ENCODE measurements at places on chromosomes 3 and 15.

- no peak for DNase-seq
These were observed 44.0 kb downstream of the CEMIP start for GRCh38 chr15:80823120-80823519.

DNA sequence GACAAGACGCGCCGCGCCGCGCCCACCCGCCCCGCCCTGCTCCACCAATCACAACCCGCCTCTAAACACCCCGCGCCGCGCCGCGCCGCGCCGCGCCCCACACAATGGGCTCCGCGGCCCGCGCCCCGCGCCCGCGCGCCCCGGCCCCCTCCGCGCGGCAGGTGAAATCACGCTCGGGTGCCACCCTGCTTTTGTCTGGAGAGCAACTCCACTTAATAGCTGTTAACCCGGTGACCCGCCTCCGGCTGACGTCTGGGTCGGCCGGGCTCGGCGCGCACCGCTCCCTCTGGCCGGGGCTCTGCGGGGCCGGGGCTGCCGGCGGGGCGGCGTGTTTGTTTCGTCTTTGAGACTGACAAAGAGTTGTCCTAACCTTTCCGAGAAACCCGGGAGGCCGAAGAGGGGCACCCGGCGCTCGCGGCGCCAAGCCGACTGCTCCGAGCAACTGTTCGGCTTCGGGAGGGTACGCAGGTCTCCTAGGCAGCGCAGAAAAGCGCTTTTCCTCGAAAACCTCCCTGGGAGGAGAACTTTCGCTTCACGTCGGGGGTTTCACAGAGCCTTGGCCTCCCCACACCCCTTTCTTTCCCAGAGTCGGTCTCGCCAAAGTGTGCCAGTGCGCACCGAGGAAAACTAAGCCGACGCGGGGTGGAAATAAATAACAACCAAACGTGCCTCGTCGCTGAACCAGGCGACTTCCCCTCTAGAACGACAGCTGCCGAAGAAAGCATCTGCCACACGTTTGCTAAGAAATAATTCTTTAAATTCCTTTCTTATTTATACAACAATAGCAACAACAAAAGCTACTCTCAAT is 518.4 kb downstream of the FOXP1 start:
- peak; percentile 76 for DNase-seq

- DNase-seq: peak; percentile 11
These were observed 389.0 kb upstream of the LMCD1 start for GRCh38 chr3:8112587-8112986.

DNA sequence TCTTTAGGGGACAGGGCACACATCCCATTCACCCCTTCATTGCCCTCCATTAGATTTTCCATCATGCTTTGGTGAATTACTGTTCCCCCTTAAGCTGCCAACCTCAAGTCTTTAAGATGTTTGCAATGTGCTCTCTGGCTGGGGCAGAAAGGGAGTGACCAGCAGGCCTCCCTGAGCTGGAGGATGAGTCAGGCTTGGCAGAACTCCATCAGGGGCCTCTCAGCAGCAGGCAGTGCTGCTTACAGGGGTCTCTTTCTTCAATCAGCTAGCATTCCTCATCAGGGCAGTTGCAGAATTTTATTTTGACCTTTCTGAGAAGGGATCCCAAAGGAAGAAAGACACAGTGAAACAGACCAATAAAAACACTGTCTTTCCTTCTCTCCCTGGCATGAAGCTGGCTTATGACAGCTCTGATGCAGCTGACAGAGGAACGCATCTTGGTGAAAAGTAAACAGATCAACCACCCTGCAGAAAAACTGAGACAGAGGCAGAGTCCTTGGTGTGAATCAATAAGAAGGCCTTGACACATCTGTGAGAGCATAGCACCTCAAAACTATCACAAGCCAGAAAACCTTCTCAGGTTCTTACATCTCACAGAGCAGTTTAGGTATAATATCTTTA is 88.7 kb upstream of the MRPL3 start:
- DNase-seq: no peak

DNA sequence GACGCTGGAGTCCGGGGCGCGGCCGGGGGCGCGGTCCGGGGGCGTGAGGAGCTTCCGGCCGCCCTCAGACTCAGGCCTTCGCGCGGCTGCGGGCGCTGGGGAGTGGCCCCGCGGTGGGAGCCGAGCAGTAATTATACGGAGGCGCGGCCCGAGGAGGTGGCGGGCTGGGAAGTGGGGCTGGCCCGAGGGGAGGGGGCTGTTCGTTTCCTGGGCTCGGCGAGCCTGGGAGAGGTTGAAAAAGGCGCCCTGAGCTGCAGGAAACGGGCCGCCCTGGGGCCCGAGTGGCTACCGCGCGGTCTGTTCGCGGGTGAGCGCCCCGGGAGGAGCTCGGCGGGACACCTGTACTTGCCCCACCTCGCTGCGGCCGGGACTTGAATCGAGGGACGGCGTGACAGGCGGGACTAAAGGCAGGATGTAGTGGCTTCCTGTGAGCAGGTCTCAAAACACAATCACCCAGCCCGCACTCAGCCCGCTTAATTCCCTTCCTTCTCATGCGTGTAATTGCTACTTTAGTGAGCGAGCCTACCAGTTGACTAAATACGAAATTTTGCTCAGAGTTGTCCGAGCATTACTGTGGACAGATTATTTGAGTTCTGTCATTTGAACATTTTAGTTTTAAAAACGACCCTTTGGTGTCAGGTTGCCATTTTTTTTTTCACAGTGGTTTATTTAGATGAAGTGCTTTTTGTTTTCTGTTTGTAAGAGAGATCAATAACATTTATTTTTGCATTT is 860 bp downstream of the RASA2 start:
- peak; percentile 86 for DNase-seq

DNA sequence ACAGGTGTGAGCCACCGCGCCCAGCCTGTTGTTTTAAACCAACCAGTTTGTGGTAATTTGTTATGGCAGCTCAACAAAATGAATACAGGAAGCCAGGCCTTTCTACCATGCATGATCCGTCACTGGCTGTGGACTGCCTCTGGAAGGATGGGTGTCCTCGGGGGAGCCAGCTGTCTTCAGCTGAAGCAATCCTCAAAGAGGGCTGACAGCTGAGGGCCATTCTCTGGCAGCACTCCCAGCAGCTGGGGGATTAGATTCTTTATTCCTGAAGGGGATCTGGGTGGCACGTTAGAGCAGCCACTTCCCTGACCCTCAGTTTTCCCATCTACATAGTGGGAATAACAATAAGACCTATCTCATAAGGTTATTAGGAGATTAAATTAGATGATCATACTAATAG is 24.4 kb downstream of the POLR2M start:
- no peak for DNase-seq

- DNase-seq: no peak
These were observed 67.2 kb downstream of the CRTC3 start for GRCh38 chr15:90596943-90597342.

GRCh38 chr3:133292296-133292695 is 107.6 kb upstream of the BFSP2 start:
- no peak for DNase-seq

- DNase-seq: no peak
These were observed 140.2 kb upstream of the RBMS3 start for GRCh38 chr3:29140666-29141065.

Measured in mesendoderm (in vitro differentiated cells).